Pons (tissue), 1 donor: ENCODE measurements at places on chromosomes 11 and 22.

- no peak for DNase-seq
Observed at GRCh38 chr11:44899959-44900358, 50.7 kb downstream of the TP53I11 start.

DNA sequence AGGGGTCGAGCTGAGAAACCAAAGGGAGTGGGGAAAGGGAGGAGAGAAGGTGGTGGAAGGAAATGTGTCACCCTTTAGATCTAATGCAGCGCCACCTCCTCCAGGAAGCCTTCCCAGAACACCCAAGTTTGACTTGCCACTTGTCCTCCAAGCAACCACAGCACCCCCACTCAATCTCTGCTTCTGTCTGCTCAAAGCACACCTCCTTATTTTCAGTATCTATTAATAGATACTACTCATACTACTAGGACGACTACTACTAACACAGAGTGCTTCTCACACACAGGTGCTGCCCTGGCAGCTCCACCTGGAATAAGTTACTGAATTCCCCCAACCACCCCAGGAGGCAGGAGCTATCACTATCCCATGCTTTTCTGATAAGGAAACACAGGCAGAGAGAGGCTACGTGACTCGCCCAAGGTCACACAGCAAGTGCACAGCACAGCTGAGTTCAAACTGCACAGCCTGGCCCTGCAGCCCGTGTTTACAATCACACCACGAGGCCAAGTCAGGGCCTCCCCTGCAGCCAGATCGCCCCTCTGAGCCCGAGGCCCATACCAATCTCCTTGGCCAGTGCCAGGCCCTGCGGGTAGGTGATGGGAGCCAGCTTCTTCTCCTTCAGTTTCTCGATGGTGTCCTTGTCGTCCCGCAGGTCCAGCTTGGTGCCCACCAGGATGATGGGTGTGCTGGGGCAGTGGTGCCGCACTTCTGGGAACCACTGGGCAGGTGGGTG lies 13.2 kb downstream of the RAC2 start:
- DNase-seq = no peak

- no peak for DNase-seq
Observed at GRCh38 chr11:8263109-8263768, 439 bp downstream of the LMO1 start.

GRCh38 chr11:36398231-36398953 lies 102.3 kb downstream of the PRR5L start:
- peak; percentile 94 for DNase-seq

DNA sequence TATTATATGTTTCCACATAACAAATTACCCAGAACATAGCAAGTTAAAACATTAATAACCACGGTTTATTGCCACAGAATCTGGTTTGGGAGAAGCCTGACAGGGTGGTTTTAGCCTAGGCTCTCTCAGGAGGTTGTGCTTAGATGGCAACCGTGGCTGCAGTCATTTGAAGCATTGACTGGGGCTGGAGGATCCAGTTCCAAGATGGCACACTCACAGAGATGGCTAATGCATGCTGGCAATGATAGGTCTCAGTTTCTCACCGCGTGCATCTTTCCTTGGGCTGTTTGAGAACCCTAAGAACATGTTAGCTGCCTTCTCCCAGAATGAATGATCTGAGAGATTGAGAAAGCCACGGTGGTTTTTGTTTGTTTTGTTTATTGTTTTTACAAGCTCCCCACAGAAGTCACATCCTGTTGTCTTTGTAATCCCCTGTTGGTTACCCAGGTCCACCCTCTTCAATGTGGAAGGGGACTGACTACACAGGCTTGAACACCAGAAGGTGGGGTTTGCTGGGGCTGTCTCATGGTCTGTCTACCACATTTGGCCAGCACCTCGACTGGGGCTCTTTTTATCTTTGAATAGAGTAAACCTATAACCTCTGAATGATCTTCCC lies 36.6 kb upstream of the GRAMD1B start:
- no peak for DNase-seq

DNA sequence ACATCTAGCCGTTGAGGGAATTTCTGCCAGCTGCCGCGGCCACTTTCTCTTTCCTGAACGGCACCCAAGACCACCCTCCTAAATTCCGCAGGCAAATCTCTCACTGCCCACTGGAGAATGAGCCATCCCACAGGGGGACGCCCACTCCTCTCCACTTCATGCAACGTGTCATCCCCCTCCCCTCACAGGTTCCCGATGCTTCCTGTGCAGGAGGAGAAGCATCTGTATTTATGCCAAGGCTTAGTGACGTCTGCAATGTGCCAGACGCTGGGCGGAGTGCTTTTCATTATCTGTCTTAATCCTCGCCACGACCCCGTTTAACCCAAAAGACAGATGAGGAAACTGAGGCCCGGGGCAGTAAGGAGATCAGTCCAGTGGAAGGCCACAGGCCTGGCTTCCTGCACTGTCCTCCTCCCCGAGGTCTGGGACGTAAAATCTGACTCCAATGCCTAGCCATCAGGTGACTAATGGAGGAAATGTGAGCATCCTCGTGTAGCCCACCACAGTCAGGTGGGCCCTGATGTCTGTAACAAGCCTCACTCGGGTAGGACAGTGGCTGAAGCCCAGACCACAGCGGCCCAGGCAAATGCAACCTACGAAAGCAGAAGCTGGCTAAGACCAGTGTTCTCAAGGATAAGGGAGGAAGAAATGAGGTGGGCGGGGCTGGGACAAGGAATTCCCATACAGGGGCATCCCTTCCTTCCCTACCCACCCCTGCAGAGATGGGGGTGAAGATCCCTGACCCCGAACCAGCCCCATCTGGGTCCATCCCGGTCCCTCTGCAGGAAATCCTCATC lies 23.1 kb downstream of the MN1 start:
- no peak for DNase-seq

DNA sequence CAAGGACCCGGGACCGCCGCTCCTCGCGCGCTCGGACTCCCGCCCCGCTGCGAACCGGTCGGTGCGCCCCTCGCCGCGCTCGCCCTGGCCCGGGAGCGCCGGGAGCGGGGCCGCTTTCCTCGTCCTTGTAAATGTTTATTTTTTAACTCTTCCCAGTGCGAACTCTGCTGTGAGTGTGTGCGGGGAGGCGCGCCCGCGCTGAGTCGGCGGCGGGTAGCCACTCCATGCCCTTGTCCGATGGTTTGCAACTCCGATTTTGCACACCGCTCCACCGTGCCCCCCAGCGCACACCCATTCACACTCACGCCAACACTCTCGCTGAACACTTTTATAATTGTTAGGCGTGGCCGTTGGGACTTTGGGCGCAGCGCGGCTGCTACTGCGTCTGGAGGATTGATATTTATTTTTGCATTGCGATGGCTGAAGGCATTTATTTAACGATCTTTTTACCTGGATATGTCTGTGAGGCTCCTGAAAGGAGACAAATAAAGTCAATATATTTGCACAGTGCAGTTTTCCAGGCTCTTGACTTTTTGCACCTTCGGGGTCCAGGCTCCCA lies 1.0 kb downstream of the C11orf96 start:
- DNase-seq = no peak

- DNase-seq = no peak
Observed at GRCh38 chr11:122723106-122723505, 67.6 kb downstream of the UBASH3B start.

DNA sequence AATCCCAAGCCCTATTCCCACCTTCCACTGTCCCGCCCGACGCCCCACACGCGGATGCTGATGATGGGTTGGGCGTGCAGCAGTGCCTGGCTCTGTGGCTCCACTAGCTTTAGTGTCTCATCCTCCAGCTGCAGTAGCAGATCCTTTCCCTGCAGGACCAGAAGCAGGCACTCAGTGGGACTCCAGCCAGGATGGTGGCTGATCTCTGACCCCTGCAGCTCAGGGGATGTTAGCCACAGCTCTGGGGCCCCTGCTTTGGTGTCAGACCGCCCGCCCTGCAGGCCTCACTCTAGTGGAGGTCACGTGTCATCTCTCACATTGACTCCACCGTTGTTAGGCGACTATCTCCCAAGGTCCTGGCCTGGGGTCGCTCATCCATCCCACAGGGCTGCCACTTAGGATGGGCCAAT lies 11.8 kb downstream of the SMPD1 start:
- DNase-seq = no peak

DNA sequence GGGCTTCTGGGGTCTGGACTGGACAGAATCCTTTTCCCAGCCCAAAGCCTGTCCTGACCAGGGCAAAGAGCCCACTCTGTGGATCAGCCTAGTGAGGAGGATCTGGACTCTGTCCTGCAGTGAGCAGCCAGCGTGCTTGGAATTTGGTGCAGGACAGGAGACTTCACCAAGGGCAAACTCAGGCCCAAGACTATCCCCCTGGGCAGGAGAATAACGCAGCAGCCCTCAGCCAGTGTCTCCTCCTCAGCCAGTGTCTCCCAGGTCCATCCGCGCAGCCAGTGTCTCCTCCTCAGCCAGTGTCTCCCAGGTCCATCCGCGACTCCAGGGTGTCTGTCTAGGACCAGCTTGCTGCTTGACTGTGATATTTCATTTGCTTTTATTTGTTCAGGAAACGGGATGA lies 1334.0 kb downstream of the TBC1D22A start:
- no peak for DNase-seq
